ENCODE measurements at places on chromosomes 4 and X. TPM values are rescaled to one million over a fixed set of nuclear protein-coding genes. Genes with fewer than 3 reads are reported as not detected.

Gene CENPVL2
- total RNA-seq = not detected

Gene RNF113A
- total RNA-seq = 20.1 TPM

Gene ARSH
- not detected for total RNA-seq

Gene HSFX2
- total RNA-seq = not detected

Gene CXorf51A
- total RNA-seq = not detected

Gene NUP62CL
- 4.5 TPM for total RNA-seq

Gene ANTXR2
- total RNA-seq = 4.5 TPM

Gene APBB2
- total RNA-seq = 1.6 TPM

Gene BANK1
- total RNA-seq = not detected

Gene PRDM8
- total RNA-seq = 3.8 TPM

Gene ZFP92
- 0.89 TPM for total RNA-seq

DNA sequence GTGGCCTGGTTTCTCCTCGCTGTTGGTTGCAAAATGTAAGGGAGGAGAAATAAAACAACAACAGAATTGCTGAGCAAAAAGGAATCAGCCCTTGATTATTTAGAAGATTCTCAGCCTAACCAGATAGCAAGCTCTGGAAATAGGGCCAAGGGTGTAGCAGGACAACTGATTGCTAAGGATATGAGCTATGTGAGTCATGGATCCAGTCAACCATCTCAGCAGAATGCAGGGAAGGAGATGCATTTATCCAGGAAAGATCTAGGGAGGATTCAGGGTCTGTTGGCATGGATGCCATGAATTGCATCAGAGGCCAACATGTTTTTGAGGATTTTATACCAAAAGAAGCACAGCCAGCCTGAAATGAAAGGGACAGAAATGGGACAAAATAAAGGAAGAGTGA, 2.2 kb upstream of the XAGE3 start:
- DNase-seq = no peak

GRCh38 chr4:7336732-7337131, 98.0 kb downstream of the PSAPL1 start:
- no peak for DNase-seq

GRCh38 chr4:11069581-11070211, 359.0 kb downstream of the HS3ST1 start:
- no peak for DNase-seq

GRCh38 chr4:179165862-179166261, 1723.6 kb upstream of the AGA start:
- no peak for DNase-seq

DNA sequence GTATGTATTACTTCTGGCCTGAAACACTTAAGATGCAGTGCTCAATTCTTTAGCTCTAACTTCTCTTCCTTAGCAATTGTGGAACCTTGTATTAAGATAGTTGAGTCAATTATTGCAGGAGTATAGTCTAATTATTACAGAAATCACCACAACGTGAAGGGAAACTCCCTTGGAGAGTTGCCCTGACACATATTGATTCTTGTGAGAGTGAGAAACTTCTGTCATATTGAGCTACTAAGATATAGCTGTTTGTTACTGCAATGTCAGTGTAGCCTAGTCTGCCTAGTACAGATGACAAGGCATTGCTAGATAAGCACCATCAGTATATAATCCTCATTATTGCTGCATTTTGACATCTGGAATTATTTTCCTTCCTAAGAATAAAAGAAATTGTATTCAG, 82.7 kb upstream of the TEX13C start:
- no peak for DNase-seq

GRCh38 chrX:119667111-119667878, 25.7 kb downstream of the SEPTIN6 start:
- DNase-seq = no peak

- DNase-seq = no peak
Observed at GRCh38 chr4:172985552-172985951, 183.1 kb upstream of the GALNT7 start.

- DNase-seq = no peak
Observed at GRCh38 chrX:123274796-123275195, 90.7 kb downstream of the GRIA3 start.

- DNase-seq = no peak
Observed at GRCh38 chr4:42341518-42342026, 55.7 kb upstream of the SHISA3 start.

DNA sequence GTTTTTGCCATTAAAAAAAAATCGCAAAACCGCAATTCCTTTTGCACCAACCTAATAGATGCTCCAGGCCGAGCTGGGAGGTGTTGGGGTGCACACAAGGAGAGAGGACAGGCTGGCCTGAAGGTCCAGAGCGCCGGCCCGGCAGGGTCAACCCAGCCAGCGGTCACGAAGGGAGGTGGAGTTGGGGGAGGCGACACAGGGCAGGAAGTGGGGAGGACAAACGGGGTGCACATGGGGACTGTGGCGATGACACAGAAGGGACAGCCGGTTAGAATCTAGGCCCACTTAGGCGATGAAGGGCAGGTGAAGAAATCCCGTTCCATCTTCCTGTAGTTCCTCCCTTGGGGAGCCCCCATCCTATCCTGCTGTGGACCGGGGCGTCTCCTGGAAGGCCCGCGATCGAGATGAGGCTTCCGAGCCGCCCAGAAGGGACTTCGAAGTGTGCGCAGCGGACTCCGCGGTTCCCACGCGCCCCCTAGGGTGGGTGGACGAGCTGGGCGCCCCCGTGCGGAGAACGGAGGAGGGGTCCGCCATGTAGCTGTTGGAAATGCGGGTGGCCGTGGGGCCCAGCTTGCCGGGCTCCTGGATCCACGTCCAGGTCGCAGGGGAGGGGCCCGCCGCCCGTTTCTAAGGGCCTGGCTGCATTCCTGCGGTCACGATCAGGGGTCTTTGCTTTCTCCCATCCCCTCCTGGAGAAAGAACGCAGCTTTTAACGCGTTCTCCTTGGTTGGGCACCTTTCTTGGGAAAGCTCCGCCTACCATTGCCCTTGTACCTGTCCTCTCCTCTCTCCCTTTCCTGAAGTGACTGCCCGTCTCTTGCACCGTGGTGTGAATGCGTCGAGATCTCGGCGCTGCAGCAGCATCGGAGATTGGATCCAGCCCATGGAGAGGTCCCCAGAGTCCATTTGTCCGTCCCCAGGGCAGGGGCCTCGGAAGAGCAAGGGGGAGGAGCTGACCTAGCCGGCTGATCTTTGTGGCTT, 17.0 kb upstream of the HPF1 start:
- DNase-seq = no peak

DNA sequence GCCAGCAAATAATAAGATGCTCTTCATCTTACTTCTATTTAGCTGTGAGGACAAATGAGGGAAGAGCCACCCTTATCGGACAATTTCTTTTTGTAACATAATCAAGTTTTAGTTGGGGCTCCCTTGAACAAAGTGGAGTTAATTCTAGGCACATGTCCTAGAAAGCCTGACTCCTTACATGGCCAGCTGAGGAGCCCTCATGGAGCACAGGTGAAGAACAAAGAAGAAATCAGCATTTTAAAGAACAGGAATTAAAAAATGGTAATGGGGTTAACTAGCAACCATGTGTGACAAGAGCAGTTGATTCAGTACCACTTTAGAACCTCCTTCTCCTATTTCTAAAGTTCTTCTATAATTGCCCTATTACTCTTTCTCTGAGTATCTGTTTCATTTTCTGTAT, 15.9 kb downstream of the GPR82 start:
- no peak for DNase-seq

DNA sequence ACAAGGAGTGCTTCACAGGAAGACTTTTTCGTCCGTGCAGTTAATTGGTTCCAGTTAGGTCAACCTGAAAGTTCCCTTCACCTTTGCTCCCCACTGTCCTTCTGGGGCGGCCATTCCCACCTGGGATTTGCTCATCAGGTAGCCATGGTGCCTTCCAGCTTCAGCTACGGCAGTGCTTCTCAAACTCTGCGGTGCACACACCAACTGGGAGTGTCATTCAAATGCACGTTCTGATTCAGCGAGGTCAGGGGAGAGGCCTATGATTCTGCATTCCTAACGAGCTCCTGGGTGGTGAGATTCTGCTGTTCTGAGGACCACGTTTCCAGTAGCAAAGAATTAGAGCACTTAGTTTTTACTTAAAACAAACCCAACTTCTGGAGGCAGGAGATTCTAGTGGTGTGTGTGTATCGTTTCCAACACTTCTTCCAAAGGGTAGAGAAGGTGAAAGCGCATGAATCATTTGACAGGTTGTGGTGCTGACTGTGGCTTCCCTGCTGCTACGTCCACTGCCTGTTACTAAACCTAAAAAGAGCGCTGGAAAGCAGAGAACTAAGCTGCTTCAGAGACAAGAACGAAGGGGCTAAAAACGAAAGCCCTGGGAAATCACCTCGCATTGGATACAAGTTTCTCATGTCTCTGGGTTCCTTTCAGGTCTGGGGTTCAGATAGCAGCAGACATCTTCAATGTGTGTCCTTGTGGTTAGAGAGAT, 4.7 kb upstream of the HELT start:
- DNase-seq = no peak

DNA sequence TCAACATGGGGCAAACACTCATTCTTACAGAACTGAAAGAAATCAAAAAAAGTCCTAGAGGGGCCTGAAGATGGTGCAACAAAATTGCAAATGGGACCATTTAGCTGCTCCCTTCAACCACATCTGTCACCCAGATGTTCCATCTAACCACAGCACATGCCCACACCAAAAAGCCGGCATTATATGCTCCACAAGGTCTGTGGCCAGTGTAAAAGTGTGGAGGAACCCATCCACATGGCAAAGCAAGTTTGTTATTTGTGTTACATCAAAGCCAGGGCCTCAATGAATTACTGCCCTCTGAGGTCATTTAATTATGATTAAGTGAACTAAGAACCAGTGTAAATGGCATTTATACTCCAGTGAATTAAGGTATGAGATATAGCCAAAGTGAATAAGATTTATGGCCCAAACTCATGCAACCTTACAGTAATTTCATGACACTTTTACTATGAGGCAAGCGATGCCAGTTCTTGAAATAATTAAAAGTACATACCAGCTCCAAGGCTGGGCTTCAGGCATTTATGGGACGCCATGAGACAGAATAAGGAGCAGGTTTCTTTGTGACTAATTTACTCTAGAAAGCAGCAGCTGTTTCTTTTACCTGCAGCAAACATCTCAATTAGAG, 48.7 kb upstream of the FGF16 start:
- DNase-seq = no peak

GRCh38 chrX:25012793-25013631, 2.8 kb downstream of the ARX start:
- DNase-seq = no peak

- DNase-seq = no peak
Observed at GRCh38 chrX:19174401-19175025, 52.2 kb upstream of the ADGRG2 start.

- DNase-seq = no peak
Observed at GRCh38 chrX:17023661-17024060, 77.2 kb downstream of the REPS2 start.

DNA sequence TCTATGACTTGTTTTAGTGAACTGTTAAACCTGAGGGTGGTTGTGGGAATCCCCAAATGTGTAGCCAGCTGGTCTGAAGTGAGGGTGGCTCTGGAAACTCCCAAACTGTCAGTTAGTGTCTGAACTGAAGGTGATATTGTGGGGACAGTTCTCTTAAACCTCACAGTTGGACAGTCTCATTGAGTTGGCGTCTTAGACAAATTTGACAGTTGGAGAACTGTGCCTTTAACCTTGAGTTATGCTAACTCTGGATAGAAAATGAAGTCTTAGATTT, 20.7 kb upstream of the CTSO start:
- no peak for DNase-seq

DNA sequence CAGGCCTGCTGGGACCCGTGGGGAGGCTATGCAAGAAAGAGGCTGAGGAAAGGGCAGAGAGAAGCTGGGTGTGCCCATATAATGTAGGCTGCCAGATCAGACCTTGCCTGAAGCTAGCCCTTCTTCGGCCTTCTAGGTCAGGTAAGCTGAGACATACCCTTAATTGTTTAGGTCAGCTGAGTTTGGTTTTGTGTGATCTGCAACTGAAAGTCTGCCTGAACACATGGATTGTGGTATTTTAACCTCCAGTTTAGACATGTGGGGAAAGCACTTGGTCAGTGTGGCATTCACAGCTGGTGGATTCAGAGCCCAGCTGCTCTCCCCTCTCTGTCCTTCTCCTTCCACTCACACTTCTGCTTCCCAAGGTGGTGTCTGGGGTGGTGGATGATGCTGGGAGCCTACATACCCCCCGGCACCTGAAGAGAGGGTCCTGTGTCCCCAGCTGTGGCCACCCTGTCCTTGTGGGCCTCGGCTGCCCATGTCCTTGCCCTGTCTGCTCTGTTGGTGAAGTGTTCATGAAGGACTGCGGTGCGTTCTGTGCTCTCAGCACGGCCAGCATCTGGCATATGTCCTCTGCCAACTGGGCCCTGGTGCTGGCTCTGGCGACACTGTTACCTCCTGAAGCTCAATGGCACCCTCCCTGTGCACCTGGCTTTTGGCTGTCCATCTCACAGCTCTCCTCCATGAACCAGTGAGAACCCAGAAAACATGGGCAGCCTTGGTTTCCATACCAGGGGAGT, 82.1 kb downstream of the NAT8L start:
- DNase-seq = no peak

- DNase-seq = no peak
Observed at GRCh38 chrX:49673394-49673793, 22.4 kb downstream of the PAGE1 start.

DNA sequence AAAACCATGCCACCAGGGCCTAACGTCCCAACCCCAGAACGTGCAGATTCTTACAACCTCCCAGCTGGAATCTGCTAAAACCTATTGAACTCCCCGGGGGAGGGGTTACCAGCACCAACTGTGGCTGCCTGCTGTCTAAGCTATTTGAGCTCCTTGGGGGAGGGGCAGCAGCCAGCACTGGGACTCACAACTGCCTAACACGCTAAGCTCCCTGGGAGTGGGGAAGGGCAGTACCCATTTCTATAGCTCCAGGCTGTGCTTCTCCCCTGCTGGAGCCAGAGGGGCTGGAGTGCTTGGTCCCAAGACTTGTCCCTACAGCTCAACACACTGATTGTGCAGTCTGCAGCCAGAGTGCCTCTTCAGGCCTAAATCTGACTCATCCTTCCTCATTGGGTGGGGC, 459.8 kb upstream of the FGF16 start:
- DNase-seq = no peak

GRCh38 chr4:17636341-17636695, 21.9 kb downstream of the MED28 start:
- DNase-seq = no peak

Data from activated naive CD4-positive, alpha-beta T cell treated with anti-CD3 and anti-CD28 coated beads, Interleukin-2, amount 50 U/mL, for 72 hours (primary cell).